ENCODE measurements at places on chromosomes 6 and 20.

DNA sequence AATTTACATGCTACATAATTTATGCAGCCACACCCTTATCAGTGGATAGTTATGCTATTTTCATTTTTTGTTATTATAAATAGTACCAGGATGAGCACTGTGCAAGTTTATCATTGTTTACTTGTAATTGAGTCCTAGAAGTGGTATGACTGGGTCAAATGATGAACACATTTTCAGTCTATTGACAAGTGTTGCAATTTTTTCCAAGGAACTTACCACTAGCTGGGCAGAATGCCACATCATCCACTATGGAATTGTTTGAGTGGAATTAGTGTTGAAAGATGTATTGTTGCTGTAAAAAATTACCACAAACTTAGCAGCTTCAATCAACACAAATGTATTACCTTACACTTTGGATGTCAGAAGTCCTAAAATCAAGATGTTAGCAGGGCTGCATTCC, 38.1 kb upstream of the OPN5 start:
- DNase-seq, result peak; percentile 51

DNA sequence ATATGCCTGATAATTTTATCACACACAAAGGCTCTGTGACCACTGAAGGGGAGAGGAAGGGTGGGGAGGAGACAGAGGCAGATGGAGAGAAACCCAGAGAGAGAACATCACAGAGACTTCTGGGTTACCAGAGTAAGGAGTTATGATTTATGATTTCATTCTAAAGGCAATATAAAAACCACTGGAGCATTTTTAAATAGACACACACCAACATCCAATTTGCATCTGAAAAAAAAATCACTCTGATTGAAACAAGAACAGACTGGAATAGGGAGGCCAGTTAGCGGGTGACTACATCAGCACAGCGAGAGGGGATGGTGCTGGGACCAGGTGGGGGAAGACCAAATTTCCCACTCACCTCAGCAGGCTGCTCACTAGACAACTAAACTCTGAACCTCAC, 104.8 kb downstream of the AGPAT4 start:
- DNase-seq, result peak; percentile 45

GRCh38 chr6:7878401-7878964, 32.1 kb downstream of the TXNDC5 start:
- DNase-seq, result no peak

GRCh38 chr6:28125401-28125800, 992 bp downstream of the ZSCAN16 start:
- DNase-seq, result no peak

GRCh38 chr6:1348675-1349074, 36.8 kb downstream of the FOXQ1 start:
- DNase-seq, result peak; percentile 42

GRCh38 chr20:59182401-59183044, 18.9 kb downstream of the ZNF831 start:
- no peak for DNase-seq

DNA sequence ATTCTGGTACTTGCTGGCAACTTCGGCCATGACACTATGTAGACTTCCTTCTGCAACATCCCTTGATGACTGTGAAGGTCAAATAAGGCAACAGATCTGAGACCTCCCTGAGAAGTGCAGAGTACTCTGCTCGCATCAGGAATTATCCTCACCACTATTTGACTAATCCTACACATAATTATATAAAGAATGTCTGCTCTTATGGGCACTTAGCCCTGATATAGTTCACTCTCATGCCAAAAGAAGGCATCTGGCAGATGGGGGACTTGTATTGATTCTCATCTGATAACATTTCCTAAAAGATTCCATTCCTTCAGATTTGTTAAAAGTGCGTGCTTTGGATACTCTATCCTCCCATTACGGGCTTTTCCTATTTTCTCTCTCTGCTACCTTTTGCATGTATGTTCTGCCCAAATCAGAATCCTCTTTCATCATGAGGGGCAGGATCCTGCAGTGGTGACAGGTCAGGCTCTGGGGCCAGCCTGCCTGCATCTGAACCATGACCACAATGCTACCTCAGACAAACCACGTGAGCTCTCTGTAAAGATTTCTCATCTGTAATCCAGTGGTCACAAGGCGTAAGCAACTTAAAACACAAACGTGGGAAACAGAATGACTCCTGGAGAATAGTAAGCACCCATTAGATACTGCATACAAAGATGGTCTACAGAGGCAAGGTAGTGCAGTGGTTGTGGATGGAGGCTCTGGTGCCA, 134.0 kb downstream of the GJA10 start:
- DNase-seq, result peak; percentile 36

DNA sequence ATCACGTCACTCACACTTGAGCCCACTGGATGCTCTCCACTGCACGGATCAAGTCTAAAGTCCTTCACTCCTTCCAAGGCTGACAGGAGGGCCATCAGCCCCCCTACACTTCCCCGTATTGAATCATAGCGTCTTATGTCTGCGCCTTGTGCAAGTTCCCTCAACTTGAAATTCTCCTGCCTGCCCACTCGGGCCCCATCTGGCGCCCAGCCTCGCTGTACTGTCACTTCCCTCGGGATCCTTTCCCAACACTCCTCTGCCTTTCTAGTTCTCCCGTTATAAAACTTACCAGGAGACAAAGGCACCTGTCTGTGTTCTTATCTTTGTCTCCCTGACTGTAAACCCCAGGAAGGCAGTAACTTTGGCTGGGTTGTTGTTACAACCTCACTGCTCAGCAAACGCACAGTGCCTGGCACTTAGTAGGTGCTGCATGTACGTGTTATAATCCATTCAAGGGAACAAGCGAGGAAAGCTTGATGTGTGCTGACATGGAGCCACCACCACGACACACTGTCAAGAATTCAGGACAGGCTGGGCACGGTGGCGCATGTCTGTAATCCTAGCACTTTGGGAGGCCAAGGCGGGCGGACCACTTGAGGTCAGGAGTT, 33.8 kb upstream of the ZFAND3 start:
- peak; percentile 21 for DNase-seq

GRCh38 chr20:64063389-64064144, 569 bp downstream of the TCEA2 start:
- no peak for DNase-seq

DNA sequence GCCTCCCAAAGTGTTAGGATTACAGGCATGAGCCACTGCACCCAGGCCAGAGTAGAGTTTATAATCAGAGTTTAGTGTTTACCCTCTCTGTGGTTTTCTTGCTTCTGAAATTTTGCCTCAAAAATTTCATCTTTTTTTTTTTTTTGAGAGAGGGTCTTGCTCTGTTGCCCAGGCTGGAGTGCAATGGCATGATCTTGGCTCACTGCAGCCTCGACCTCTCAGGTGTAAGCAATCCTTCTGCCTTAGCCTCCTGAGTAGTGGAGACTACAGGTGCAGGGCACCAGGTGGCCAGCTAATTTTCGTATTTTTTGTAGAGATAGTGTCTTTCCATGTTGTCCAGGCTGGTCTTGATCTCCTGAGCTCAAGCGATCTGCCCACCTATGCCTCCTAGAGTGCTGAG, 28.7 kb downstream of the TPX2 start:
- DNase-seq, result no peak

DNA sequence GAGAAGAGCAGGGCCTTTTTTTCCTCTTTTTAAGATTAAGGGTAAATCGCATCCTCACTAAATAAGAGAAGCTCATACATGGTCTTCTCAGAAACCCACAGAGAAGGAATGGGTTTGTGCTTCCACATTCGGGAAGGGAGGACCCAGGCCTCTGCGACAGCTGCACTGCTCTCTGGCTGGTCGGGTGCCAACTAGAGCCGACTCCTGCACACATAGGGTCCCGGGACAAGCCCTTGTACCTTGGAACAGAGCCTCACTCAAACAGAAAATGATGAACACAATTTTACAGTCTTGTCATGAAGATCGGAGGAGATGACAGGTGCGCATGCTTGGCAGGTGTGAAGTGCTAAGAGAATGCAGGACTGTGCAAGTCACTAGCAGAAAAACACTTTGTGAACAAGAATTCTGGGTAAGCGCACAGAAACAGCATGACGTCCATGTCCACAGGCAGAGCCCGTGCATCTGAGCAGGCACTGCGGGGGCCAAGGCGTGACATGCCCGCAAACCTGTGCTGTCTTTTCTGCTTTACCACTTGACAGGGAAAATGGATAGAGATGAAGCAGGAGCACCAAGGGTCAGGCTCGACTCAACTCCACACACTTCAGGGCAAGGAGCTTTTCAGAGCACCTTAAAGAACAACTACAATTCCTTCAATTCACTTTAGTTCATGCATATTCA, 101.0 kb upstream of the MPC1 start:
- DNase-seq, result no peak

- no peak for DNase-seq
Measured at GRCh38 chr6:128150376-128150775, 249.5 kb upstream of the THEMIS start.

GRCh38 chr20:59018817-59019216, 412 bp upstream of the TUBB1 start:
- no peak for DNase-seq

DNA sequence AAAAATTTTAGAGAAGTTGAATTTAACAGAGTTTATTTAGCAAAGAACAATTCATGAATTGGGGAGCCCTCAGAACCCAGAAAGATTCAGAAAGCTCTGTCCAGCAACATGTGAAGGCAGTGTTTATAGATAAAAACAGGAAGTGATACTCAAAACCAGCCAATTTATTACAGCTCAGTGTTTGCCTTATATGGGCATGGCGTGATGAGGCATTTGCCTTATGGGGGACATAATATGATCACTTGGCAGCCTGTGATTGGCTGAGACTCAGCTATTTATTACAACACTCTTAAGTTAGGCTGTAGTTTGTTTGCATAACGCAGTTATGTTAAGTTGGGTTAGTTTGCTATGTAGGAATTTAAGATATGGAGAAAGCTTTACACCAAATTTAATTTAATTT, 11.5 kb downstream of the HLA-DPA1 start:
- DNase-seq, result peak; percentile 48

GRCh38 chr20:32546918-32547752, 38.0 kb downstream of the NOL4L start:
- DNase-seq, result no peak

- peak; percentile 38 for DNase-seq
Measured at GRCh38 chr20:11796026-11796425, 121.7 kb upstream of the BTBD3 start.

DNA sequence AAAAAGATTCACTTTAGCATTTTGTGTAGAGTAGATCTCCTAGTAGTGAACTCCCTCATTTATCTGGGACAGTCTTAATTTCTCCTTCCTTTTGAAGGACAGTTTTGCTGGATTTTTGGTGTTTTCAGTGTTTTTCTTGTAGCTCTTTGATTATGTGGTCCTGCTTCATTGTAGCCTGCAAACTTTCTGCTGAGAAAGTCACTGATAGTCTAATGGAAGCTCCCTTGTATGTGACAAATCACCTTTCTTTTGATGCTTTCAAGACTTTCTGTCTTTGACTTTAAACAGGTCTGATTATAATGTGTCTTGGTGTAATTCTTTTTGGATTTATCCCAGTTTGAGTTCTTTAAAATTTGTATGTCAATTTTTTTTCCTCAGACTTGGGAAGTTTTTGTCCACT, 86.1 kb downstream of the FAM83B start:
- DNase-seq, result no peak

DNA sequence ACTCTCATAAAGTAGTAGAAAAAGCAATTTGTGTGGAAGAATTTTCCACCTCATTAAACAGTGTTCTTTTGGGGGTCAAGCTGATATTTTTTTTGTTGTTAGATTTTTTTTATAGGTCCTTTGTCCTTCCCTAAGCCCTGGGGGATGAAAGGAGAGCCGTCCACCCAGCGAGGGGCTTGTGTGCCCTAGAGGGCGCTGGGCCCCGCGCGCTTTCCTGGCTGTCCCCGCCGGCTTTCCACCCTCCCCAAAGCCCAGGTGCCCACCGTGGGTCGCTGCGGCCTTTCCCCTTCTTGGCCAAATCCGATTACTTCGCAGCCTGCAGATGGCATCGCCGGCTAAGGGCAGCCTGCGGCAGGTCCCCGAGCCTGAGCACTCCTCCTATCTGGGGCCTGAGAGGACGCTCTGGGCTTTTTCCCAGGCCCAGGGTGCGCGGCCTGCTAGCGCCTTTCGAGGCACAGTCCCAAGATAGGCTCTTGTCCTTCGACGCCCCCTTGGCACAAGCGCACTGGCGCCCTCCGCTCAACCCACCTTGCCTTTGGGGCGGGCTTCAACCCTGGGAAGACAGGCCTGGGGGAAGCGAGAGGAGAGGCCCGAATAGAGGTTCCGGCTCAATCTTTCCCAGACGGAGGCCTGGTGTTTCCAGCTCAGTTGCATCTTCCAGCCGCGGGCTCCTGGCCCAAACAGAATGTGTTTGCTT, 33.6 kb downstream of the TFAP2A start:
- no peak for DNase-seq

DNA sequence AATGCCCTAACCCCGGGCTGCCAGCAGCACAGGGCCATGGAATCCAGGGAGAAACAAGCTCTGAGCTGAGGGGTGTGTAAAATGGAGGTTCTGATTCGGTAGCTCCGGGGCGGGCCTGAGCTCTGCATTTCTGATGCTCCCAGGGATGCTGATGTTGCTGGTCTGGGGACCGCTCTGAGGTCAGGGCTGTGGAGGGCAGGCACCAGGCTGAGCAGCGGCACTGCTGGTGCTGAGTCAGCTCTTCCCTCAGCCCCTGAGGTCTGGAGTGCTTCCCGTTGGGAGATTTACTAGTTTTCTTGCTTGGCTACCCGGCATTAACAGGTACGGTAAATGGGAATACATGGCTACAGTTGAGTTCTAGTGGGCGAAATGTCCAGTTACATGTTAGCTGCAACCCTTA, 18.6 kb upstream of the CST3 start:
- DNase-seq, result no peak

DNA sequence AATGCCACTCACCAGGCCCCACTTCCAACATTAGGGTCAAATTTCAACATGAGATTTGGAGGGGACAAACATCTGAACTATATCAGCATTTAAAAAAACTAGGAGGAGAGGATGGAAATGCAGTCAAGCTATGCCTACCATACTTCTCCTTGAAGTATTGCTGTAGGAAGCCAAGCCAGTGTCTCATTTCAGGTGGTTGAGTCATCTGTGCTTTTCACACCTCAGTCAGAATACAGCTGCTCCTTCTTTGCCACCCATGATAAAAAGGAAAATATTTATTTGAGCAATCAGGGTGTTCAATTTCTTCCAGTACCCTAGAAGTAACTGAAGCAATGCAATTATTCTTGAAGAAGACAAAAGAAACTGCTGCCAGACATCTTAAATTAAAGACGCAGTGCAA, 47.0 kb upstream of the EEF1E1 start:
- no peak for DNase-seq

GRCh38 chr20:53642196-53643030, 48.8 kb upstream of the ZNF217 start:
- DNase-seq, result peak; percentile 71

DNA sequence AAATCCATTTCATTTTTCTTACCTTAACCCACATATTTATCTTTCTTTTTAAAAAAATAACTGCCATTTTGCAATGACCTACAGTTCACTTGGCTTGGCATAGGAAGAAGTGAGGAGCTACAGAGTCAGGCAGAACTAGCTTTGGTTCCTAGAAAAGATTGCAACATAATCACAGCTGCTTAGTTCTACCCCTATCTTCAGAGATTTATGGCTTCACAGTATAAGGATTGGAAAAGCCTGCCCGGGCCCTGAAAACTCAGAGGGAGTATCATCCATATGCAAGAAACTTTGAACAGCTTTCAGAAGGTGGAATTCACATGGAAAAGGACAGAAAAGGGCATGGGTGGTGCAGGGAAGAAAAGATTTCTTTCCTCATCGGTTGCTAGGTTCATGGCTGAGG, 774.3 kb upstream of the CHD6 start:
- no peak for DNase-seq

GRCh38 chr6:47698342-47698787, at the start of gene ADGRF4:
TSS of gene ADGRF4 (plus strand) at chr6:47698580. CDS start at chr6:47707246, 8,666 bp downstream.
- DNase-seq, result peak; percentile 72
